ENCODE measurements at places on chromosomes 12 and 14. TPM values are rescaled to one million over a fixed set of nuclear protein-coding genes. Genes with fewer than 3 reads are reported as not detected.

The KRT6C gene
- not detected for total RNA-seq

The SSTR1 gene
- not detected for total RNA-seq

The FOXG1 gene
- total RNA-seq = not detected

DNA sequence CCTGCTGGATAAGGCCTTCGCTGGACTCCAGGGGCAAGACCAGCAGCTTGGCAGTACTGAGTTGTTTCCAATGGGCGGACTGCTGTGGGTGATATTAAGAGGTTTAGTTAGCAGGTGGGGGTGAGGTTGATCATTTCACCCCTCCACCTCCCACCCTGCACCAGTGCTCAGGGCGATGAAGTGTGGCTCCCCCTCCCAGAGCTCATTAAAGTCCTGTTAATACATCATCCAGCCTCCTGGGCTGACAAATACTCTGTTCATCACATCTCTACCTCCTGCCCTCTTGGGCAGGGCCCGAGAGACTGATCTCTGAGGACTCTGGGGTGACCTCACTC lies 2.4 kb upstream of the FIGNL2 start:
- H3K27me3 ChIP-seq = peaks cover 20% of the 10 kb centered on the region
- H3K27ac ChIP-seq = no peak overlapping the region
- no peak for DNase-seq
- H3K4me1 ChIP-seq = peaks cover 25% of the 10 kb centered on the region
- H3K36me3 ChIP-seq = no peaks in the 10 kb centered on the region
- no peak overlapping the region for H3K4me3 ChIP-seq

DNA sequence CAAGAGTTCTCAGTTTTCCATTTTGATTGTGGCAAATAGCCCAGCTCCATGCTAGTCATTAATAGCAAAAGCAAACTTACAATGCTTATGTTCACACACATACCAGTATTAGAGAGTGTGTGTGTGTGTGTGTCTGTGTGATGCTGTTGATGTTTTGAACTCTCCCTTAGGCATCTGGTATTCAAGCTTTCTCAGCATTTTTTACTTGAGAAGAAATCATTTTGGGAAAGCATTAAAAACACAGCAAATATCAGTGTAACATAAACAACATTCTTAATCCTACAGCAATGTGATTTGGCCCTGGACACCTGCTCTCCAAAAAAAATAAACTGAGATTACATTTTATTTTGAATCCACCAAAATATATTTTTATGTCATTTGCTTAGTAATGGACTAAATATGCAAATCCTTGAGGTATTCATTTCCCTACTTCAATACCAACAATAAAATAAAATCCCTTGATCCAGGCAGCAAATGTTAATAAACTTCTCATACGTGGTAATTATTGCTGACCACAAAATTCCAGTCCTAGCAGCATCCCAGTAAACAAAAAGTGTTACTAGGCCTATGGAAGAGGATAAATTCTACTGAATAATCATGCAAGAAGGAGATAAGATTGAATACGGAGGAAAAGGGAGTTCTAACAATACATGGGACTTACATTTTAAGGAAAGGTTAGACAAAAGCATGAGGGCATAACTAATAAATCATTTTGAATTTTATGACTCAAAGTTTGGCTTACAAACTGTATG lies 249.5 kb upstream of the CLEC14A start:
- no peak overlapping the region for H3K4me3 ChIP-seq
- H3K4me1 ChIP-seq = no peaks in the 10 kb centered on the region
- H3K36me3 ChIP-seq = no peaks in the 10 kb centered on the region
- H3K27ac ChIP-seq = no peak overlapping the region
- no peaks in the 10 kb centered on the region for H3K27me3 ChIP-seq

- DNase-seq = no peak
- no peaks in the 10 kb centered on the region for H3K36me3 ChIP-seq
- H3K27ac ChIP-seq = no peak overlapping the region
- H3K27me3 ChIP-seq = peaks cover 8% of the 10 kb centered on the region
- no peaks in the 10 kb centered on the region for H3K4me1 ChIP-seq
- no peak overlapping the region for H3K4me3 ChIP-seq
Observed at GRCh38 chr12:59833408-59833807, 237.6 kb downstream of the SLC16A7 start.

The APOF gene
- not detected for total RNA-seq

DNA sequence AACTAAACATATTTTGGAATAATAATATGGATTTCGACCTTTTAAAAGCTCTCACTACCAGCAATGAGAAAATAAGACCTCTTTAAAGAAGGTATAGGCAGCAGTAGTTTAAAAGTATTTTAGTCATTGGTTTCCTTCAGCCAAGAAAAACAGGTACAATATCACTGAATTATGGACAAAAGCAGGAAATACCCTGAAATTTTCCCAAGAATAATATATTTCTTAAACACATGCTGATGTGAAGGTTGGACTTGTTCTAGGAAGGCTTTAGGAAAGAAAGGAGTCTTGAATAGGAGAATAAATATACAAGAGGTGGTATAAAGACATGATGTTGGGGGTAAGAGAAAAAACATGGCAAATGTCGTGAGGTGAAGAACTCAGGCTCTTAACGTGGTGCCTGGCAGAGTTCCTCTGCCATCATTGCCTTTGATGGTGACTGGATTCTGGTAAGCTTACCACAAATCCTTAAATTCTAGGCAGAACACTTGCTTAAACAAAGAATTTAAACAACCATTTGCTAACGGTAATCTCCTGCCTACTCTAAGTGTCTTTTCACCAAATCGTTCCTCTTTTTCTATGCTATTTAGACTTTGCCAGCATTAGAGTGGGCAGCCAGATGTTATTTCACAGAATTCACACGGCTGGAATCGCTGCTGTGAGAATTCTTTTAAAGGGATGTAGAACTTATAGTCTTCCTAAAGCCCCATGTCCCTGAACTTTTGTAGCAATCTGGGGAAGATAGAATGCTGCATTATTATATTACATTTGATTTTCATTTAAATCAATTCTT lies 11.9 kb upstream of the NUDT4 start:
- no peaks in the 10 kb centered on the region for H3K27me3 ChIP-seq
- H3K36me3 ChIP-seq = no peaks in the 10 kb centered on the region
- H3K27ac ChIP-seq = no peak overlapping the region
- H3K4me1 ChIP-seq = peaks cover 23% of the 10 kb centered on the region
- no peak for DNase-seq
- no peak overlapping the region for H3K4me3 ChIP-seq

The KRT72 gene
- total RNA-seq = 11.6 TPM

DNA sequence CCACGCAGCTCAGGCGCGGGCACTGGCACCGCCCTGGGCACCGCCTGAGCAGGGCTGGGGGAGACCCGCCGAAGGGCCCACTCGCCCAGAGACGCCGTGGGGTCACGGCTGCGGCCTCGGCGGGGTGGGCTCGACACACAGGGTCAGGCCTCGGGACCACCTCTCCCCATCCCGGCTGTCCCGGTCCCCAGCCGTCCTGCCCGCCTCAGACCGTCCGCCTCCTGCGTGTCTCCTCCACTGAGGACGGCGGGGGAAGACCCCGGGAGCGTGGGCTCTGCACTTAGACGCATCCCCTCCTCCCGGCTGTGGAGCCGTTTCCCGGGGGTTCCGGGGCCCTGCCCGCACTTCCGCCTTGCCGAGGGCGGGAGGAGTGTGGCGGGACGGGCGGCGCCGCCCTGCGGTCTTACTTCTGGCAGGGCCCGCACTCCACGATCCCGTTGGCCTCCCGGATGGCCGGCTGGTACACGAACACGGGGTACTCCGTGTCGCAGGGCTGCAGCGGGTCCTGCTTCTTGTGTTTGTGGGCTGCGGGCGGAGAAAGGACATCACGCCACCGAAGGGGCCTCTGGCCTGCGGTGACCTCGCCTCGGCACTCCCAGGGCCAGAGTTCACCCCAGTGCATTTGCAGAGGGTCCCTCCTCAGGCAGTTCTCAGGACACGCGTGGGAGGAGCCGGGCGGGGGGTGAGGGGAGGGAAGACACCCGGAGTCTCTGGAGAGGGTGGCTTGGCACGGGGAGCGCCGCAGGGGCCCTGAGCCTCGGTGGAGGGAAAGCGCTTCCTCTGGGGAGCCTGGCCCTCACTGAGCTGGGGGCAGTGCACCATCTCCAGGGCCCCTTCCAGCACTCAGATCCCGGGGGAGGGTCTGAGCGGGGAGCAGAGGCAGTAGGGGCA lies 23.1 kb upstream of the LRTM2 start:
- H3K27ac ChIP-seq = peak overlapping the region; percentile 86
- H3K4me1 ChIP-seq = peaks cover 13% of the 10 kb centered on the region
- no peaks in the 10 kb centered on the region for H3K27me3 ChIP-seq
- H3K4me3 ChIP-seq = peak overlapping the region; percentile 84
- peak; percentile 41 for DNase-seq

- peak; percentile 31 for DNase-seq
- H3K4me1 ChIP-seq = peaks cover 20% of the 10 kb centered on the region
- H3K27me3 ChIP-seq = no peaks in the 10 kb centered on the region
- H3K4me3 ChIP-seq = no peak overlapping the region
- peaks cover 8% of the 10 kb centered on the region for H3K36me3 ChIP-seq
- peak overlapping the region; percentile 64 for H3K27ac ChIP-seq
Observed at GRCh38 chr12:122062832-122063693, 15.5 kb upstream of the MLXIP start.

The CLEC1A gene
- total RNA-seq = not detected

DNA sequence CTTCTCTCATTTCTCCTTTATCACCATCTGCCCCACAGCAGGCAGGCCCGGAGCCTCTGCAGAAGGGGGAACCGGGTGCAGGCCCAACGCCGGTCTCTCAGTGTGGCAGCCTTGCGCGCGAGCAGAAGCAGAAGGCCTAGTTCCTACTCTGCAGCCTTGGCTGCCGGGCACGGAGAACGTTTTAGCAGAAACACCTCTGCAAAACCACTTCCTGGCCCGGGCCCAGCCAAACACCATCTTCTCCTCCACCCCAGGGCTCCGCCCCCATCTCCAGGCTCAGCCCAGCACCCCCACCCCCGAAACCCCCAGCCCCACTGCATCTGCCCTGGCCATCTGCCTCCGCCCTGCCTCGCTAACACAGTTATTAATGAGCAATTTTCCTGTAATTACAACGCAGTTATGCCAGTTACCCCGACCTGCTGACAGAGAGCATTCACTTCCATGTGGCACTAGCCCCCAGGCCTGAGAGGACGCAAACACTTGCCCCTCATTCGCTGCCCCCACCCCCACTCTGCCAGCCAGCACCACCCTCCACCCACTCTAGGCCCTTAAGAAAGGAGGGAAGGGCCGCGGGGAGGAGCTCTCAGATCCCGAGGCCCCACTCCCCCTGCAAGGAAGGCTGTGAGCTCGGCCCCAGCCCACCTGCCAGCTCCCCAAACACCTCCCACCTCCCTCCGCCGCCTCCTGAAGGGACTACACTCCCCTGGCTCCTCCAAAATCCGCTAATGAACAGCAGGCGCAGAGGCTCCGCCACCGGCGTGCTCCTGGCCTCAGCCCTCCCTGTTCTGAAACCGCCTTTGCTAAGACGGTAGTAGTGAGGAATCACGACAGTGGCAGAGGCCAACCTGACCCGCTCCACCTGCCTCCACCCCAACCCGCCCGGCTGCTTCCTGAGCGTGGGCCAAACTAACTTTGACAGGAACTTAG lies 44.7 kb upstream of the FBRSL1 start:
- peak overlapping the region; percentile 100 for H3K27ac ChIP-seq
- peak overlapping the region; percentile 92 for H3K4me3 ChIP-seq
- peaks cover 54% of the 10 kb centered on the region for H3K4me1 ChIP-seq
- DNase-seq = peak; percentile 59

DNA sequence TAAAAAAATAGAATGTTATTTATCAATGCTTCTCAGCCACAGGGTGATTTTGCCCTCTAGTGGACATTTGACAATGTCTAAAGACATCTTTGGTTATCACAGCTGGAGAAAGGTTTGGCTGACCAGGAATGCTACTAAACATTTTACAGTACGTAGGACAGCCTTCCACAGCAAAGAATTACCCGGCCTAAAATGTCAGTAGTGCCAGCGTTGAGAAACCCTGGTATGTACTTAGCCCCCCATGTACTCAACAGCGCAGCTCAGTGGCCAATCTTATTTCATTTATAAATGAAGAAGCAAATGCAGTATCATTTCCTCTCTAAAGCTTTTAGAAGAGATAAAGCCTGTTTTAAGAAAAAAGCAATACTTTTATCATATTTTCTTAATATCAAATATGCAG lies 5.8 kb downstream of the MARK3 start:
- H3K27ac ChIP-seq = peak overlapping the region; percentile 77
- peaks cover 6% of the 10 kb centered on the region for H3K36me3 ChIP-seq
- peak; percentile 73 for DNase-seq

The RIN3 gene
- total RNA-seq = 137 TPM

GRCh38 chr14:104116756-104117340 lies 21.5 kb upstream of the KIF26A start:
- no peaks in the 10 kb centered on the region for H3K4me1 ChIP-seq
- H3K36me3 ChIP-seq = no peaks in the 10 kb centered on the region
- no peak overlapping the region for H3K27ac ChIP-seq

- H3K36me3 ChIP-seq = no peaks in the 10 kb centered on the region
- DNase-seq = no peak
- H3K27me3 ChIP-seq = peaks cover 12% of the 10 kb centered on the region
Observed at GRCh38 chr12:6272300-6273204, 37.9 kb upstream of the PLEKHG6 start.

Measured in naive thymus-derived CD8-positive, alpha-beta T cell (primary cell).